ENCODE measurements at places on chromosomes 7 and 10. TPM values are rescaled to one million over a fixed set of nuclear protein-coding genes. Genes with fewer than 3 reads are reported as not detected.

NANOS1 gene
- total RNA-seq: 1.2 TPM

ETV1 gene
- total RNA-seq: 42.8 TPM

VGF gene
- not detected for total RNA-seq

FUOM gene
- total RNA-seq: 6.1 TPM

ACSL5 gene
- 0.92 TPM for total RNA-seq

CH25H gene
- total RNA-seq: 0.40 TPM

MYOF gene
- 316 TPM for total RNA-seq

RAB19 gene
- total RNA-seq: not detected

WDR91 gene
- 6.2 TPM for total RNA-seq

SYNPO2L gene
- under 0.01 TPM for total RNA-seq

TRPV5 gene
- not detected for total RNA-seq

CYP26C1 gene
- total RNA-seq: 0.06 TPM

NYAP1 gene
- 0.13 TPM for total RNA-seq

CCDC3 gene
- total RNA-seq: 21.1 TPM

STRIP2 gene
- total RNA-seq: 2.9 TPM

FANK1 gene
- 5.7 TPM for total RNA-seq

CNPY1 gene
- not detected for total RNA-seq

SAMD9 gene
- 26.8 TPM for total RNA-seq

WNT2 gene
- total RNA-seq: not detected

UNCX gene
- total RNA-seq: not detected

Data from aortic smooth muscle cell (primary cell).